Activated CD4-positive, alpha-beta memory T cell treated with anti-CD3 and anti-CD28 coated beads for 36 hours (primary cell): ENCODE measurements at places on chromosomes 16 and 17. TPM values are rescaled to one million over a fixed set of nuclear protein-coding genes. Genes with fewer than 3 reads are reported as not detected.

The SOST gene
- not detected for total RNA-seq

The EIF5A gene
- total RNA-seq, result 776 TPM

The PDE6G gene
- 1.1 TPM for total RNA-seq

The HBQ1 gene
- total RNA-seq, result not detected

The UNC45B gene
- total RNA-seq, result 0.07 TPM

The KRT33A gene
- total RNA-seq, result not detected

The CDH5 gene
- not detected for total RNA-seq

The PLEKHH3 gene
- 1.2 TPM for total RNA-seq

The SLC13A2 gene
- not detected for total RNA-seq

The CDT1 gene
- 169 TPM for total RNA-seq

The CRHR1 gene
- total RNA-seq, result not detected

The IRX3 gene
- total RNA-seq, result not detected

The MYH2 gene
- total RNA-seq, result not detected
